Spinal cord (tissue), 10 donors: ENCODE measurements at places on chromosomes 5 and 9. TPM values are rescaled to one million over a fixed set of nuclear protein-coding genes. Genes with fewer than 3 reads are reported as not detected.

PHF24 gene
- total RNA-seq, result 7.7 TPM

HSPB3 gene
- 0.33 TPM for total RNA-seq

PPP2CA gene
- 134 TPM for total RNA-seq

EIF4E1B gene
- total RNA-seq, result 0.44 TPM

RORB gene
- 18.9 TPM for total RNA-seq

GOLM1 gene
- total RNA-seq, result 134 TPM

IL13 gene
- not detected for total RNA-seq

TRPM6 gene
- total RNA-seq, result 1.9 TPM

RETREG1 gene
- 120 TPM for total RNA-seq

RAB3C gene
- total RNA-seq, result 115 TPM

PCDHB7 gene
- 4.6 TPM for total RNA-seq

LVRN gene
- total RNA-seq, result 1.9 TPM

PCDHB15 gene
- 10.4 TPM for total RNA-seq

INSL6 gene
- total RNA-seq, result not detected

RAPGEF1 gene
- 39.7 TPM for total RNA-seq

FYB1 gene
- total RNA-seq, result 18.6 TPM

SOHLH1 gene
- 0.50 TPM for total RNA-seq

ORM2 gene
- not detected for total RNA-seq

CDX1 gene
- total RNA-seq, result not detected

SLC27A6 gene
- 2.1 TPM for total RNA-seq

SPINK1 gene
- total RNA-seq, result not detected

PCDHA2 gene
- 0.99 TPM for total RNA-seq

SMIM33 gene
- total RNA-seq, result not detected
